Stimulated activated naive CD4-positive, alpha-beta T cell treated with Interleukin-2 at 50 U/mL for 16 hours (primary cell): ENCODE measurements at places on chromosomes 4 and X.

GRCh38 chr4:59537246-59537886 lies 1662.8 kb upstream of the ADGRL3 start:
- DNase-seq, result no peak

DNA sequence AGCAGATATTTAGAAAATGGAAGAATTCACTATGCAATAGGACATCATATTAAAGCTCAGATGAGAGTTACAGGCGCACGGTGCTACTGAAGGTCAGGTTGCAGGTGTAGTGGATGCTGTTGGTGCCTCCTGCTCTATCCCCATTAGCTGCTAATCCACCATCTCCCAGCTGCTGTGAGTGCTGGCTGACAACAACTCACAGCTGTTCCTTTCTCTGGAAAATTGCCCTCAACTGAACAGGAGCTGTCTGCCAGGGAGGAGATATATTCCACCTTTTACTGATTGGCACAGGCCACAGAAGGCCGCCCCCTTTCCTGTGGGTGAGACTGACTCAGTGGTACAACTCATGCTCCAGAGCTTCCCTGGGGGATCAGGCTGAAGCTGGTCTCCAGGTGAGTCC lies 48.7 kb downstream of the UCHL1 start:
- no peak for DNase-seq

DNA sequence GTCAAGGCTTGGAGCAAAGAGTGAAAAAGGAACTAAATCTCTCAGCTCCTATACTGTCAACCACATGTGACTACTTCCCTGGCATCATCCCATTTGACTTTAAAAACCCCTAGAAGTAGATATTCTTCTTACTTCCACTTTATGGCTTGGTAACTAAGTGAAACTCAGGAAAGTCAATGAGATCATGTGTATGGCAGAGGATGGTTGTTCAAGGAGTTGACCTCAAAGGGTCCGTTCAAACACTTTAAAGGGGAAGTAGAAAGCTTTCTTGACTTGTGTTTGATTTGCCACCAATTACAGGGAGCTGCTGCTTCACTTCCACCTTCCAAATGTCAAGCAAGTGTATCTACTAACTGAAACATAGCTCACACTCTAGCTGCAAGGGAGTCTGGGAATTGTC lies 187.2 kb downstream of the RAB28 start:
- DNase-seq, result no peak

GRCh38 chr4:142845293-142846107 lies 601 bp downstream of the INPP4B start:
- no peak for DNase-seq

DNA sequence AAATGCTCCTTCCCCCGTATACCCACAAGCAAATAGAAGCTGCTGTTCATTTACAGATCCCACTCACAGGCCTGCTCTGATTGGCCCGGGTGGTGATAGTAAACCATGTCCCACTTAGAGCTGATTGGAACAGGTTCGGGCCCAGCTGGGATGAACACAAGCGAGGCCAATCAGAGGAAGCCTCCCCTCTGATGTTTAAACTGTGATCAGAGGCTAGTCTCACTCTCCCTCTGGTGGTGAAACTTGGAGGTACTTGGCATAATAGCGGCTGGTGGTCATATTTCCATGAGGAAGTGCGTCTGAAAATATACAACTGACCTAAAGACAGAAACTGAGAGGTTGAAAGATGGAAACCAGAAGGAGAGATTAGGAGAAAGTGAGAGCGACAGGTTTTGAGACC lies 51.5 kb upstream of the TRPC3 start:
- no peak for DNase-seq

DNA sequence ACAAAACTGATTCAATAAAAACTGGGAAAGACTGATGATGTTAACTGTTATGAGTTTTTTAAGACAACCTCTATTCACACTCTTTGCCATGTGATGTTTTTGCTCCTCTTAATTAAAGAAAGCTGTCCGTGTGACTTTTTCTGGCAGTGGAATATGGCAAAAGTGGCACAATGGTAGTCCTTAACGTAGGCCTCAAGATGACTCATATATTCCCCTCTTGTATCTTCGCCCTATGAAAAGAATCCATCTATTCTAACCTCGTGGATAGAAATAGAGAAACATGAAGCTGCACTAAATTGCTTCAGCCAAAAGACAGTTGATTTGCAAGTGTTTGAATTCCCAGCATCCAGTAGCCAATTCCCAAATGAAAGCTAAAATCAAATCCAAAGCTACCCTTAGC lies 603.8 kb upstream of the PCDH7 start:
- DNase-seq, result no peak

GRCh38 chrX:107360788-107361360 lies 88.6 kb upstream of the FRMPD3 start:
- no peak for DNase-seq

DNA sequence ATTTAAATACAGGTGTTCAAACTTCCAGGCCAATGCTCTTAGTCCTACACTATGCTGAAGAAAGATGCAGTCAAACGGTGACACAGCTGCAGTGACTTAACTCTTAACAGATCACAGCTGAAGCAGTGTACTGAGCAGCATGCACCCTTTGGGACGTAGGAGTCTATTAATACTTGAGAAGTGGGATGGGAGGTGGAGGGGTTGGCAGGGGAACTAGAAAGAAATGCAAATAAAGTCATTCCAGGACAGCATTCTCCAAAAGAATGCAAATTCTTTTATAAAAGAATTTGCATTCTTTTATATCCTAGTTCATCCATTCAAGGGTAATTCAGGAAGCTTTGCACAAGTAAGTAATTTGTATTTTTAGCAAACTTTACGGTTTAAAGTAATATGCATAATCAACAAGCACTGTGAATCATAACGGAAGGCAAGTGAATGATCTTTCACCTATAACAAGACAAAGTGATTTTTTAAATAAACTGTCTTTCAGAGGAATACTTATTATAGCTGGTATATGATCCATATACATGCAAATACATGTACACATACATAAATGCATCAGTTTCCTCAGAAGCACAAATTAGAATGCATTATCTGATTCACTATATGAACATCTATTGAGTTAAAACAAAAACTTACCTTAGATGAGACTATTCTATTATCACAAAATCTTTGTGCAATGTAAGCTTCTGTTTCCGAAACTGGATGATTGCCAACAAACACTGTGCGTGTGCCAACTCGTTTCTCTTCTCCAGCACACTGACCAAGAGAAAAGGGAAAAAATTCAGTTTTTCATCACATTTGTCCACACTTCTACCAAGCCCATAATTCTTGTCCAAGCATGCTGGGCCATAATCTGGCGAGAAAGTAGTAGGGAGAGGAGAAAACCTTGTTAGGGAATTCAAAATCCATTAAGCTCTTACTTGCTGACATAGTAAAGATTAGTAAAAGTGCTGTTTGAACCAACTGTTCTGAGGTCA lies 106.5 kb downstream of the ATP11C start:
- DNase-seq, result no peak

DNA sequence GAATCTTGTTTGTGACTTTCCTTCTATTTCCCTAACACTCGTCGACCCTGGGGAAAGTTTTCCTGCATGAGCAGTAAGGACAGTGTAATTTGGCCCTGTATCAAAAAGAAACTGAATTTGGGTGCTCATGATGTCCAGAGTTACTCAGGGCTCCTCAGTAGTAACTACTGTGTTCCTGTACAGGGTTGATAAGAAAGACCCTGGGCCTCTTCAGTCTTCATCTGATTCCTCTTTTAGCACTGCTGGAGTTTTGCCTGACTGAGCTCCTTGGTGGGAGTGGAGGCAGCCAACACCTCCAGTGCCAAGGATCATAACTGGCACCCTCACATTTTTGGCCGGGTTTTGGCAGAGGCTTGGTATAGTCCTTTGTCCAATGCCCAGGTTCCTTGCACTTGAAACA lies 7.1 kb upstream of the AREG start:
- DNase-seq, result no peak

DNA sequence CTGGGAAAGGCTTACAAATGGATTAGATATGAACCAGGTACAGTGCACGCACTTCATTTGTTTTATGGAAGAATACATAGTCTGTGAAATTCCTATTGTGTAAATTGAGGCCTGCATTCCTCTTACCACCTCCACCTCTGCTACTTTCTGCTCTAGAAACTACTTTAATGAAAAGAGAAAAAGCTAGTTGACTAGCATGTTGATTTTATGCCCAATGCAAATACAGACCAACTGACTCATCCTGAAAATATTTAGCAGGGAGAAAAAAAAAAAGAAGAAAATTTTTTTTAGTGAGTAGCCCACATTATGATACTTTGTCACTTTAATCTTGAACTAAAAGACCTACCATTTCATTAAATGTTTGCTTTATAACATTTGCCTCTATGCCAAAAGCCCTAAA lies 41.2 kb downstream of the DCLK2 start:
- DNase-seq, result no peak

- no peak for DNase-seq
These were observed 21.7 kb upstream of the CXCL8 start for GRCh38 chr4:73718375-73719373.

DNA sequence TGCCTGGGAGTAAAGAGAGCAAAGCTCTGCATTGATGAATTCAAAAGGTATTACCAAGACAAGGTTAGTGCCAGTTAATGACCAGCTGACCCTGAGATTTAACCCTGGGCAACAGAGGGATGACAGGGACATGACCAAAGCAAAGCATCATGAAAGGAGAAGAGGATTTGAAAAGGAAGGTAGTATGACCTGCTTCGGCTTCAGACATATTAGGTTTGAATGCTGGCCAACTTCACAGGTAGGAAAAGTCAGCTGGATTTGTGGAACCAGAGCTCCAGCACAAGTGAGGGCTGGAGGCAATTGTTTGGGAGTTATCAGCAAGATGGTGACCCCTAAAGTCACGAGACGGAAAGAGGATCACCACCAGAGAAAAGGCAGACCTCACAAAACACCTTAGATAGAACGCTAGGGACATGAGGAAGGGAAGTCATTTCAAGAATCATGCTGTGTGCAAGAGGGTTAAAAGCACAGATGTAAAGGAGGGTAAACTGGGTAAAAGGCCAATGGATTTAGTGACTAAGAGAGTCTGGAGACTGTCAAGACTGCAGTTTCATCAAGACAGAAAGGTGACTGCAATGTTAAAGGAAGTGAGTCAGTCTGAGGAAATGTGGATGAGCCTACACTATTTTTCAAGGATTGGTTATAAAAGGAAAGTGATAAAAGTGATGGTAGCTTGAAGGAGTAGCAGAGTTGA lies 45.6 kb downstream of the SH3RF1 start:
- no peak for DNase-seq

GRCh38 chr4:113873508-113873907 lies 105.9 kb downstream of the ARSJ start:
- DNase-seq, result no peak

GRCh38 chr4:89305028-89305427 lies 2.6 kb downstream of the GPRIN3 start:
- DNase-seq, result no peak
